ENCODE measurements at places on chromosomes 3 and 15.

DNA sequence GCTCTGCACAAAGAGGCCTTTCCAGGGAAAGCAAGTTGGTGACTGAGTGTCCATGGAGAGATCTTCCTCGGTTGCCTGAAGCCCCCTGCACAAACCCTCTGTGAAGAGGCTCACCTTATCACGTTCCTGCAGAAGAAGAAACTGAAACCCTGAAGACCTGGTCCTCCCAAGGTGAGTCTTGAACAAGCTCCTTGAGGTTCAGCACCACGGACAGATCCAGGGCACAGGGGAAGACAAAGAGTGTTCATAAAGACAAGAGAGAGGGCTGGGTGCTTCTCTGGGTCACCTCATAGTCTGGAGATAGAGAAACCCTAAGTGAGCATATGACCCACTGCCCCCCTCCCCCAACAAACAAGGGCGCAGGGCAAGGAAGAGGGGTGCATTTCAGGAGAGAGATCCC lies 21.7 kb upstream of the TBC1D21 start:
- peak; percentile 12 for DNase-seq

GRCh38 chr15:25990220-25990619 lies 127.1 kb upstream of the ATP10A start:
- no peak for DNase-seq

GRCh38 chr3:171784937-171785336 lies 25.3 kb downstream of the PLD1 start:
- DNase-seq, result no peak

- DNase-seq, result no peak
Observed at GRCh38 chr15:41289953-41290352, 42.4 kb downstream of the OIP5 start.

- DNase-seq, result no peak
Observed at GRCh38 chr15:67349634-67350033, 95.0 kb downstream of the IQCH start.

- DNase-seq, result no peak
Observed at GRCh38 chr3:183272791-183273190, 19.7 kb downstream of the B3GNT5 start.

GRCh38 chr3:69443457-69443920 lies 57.6 kb upstream of the FRMD4B start:
- no peak for DNase-seq

DNA sequence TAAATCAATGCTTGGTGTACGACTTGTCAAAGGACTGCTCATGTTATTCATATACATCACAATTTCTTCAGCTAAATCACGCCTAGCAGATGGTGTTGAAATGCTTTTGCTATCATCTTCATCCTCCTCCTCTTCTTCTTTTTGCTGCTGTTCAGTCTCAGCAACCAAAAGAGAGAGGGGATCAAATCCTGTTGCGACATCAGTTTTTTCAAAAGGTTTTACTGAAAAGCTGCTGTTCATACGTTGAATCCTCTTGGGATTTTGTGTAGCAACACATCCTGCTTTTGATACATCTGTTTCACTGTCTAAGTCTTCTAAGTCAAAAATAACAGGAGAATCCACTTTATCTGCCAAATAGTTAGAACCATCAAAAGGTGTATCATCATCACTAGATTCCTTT lies 69.0 kb downstream of the SLC24A1 start:
- DNase-seq, result no peak

GRCh38 chr3:157220883-157221282 lies 60.9 kb upstream of the CCNL1 start:
- no peak for DNase-seq

- no peak for DNase-seq
Observed at GRCh38 chr15:72599855-72600464, 54.5 kb upstream of the GOLGA6B start.

DNA sequence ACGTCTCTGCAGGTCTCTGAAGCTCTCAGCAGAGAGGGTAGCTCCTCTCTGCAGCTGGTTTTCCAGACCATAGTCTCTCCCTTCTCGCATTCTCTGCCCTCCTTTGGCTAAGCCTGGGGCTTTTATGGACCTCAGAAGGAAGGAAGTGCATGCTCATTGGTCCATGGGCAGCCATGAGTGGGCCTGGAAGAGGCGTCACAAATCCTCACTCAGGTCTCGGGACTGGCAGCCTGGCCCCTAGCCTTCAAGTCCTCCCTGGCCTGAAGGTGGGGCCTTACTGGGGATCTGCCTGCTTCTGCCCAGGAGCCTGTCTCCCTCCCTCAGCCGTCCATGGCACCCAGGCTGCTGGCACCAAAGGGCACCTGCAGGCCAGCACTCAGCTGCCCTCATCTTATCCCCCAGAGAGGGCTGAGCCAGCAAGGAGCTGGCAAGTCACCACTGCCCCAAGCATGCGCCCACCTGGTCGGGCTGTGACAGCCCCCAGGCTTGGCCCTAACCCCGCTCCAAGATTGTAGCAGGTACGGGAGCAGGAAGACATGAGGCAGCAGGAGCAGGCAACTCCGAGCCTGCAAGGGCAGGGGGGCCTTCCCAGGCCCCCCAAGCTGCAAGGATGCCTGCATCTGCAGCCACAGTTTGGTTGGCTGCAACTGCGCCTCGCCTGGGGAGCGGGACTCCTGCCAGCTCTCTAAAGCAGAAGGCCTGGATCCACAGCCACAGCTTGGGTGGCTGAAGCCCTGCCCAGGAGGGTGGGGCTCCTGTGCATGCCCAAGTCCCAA lies 37.4 kb downstream of the GHSR start:
- no peak for DNase-seq

- DNase-seq, result no peak
Observed at GRCh38 chr3:128486205-128486628, 6.8 kb downstream of the GATA2 start.

- no peak for DNase-seq
Observed at GRCh38 chr3:117252651-117253050, 543.1 kb downstream of the TUSC7 start.

DNA sequence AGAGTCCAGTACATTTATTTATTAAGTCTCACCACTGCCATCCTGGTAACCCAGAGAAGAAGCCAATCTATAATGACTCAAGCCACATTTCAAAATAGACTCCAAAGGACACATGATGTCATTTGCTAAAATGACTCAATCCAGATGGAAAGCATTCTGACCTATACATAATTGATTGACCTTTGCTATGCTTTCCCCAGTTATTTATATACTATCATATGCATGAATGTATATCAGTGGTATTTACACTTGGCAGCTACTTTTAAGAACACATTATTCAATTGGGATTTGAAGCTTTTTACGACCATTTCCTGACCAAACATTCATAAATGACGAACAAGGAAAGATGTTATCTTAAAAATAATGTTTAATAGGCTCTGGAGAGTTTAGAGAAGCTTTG lies 297.2 kb downstream of the FHIT start:
- DNase-seq, result no peak

DNA sequence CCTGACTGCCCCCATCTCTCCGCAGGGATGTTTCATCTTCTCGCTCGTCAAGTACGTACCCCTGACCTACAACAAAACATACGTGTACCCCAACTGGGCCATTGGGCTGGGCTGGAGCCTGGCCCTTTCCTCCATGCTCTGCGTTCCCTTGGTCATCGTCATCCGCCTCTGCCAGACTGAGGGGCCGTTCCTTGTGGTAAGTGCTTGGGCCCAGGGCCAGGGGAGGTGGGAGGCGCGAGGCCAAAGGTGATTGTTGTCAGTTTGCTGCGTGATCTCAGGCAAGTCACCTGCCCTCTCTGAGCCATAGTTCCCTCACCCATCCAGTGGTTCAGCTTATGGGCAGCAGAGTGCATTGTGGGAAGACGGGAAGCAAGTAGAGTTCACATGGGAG lies 58.5 kb downstream of the GRIP2 start:
- no peak for DNase-seq

- no peak for DNase-seq
Observed at GRCh38 chr3:112009670-112010069, 10.9 kb downstream of the TAGLN3 start.

DNA sequence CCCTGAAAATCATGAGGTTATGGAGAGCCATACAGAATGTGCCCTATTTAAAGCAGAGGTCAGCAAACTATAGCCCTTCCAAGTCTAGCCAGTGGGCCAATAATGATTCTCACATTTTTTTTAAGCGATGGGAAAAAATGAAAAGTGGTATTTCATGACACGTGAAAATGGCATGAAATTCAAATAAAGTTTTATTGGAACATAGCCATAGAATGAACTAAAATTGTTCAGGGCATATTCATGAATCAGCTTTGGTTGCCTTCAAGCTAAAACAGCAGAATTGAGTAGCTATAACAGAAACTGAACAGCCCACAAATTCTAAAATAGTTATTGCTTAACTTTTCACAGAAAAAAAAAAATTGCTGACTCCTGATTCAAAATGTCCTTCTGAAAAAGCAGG lies 104.5 kb downstream of the TFG start:
- no peak for DNase-seq

- DNase-seq, result no peak
Observed at GRCh38 chr3:30098653-30099455, 507.5 kb upstream of the TGFBR2 start.

- no peak for DNase-seq
Observed at GRCh38 chr3:183392186-183393034, 36.0 kb downstream of the MCF2L2 start.

DNA sequence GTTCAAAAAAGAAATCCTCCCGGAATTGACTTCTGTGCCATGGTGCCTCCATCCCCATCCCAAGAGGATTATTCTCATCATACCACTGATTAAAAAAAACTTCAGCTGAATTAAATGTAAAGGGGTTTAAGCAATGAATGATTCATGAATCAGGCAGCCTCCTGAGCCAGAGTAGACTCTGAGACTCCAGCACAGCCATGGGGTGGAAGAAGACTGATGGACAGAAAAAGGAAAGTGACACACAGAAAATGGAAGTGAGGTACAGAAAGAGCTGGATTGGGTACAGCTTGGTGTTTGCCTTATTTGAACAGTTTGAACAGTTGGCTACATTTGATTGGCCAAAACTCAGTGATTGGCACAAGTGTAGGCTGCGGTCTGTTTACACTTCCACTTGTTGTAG lies 224.8 kb upstream of the ATP10A start:
- DNase-seq, result no peak

- DNase-seq, result no peak
Observed at GRCh38 chr3:13822871-13823585, 56.8 kb downstream of the WNT7A start.

DNA sequence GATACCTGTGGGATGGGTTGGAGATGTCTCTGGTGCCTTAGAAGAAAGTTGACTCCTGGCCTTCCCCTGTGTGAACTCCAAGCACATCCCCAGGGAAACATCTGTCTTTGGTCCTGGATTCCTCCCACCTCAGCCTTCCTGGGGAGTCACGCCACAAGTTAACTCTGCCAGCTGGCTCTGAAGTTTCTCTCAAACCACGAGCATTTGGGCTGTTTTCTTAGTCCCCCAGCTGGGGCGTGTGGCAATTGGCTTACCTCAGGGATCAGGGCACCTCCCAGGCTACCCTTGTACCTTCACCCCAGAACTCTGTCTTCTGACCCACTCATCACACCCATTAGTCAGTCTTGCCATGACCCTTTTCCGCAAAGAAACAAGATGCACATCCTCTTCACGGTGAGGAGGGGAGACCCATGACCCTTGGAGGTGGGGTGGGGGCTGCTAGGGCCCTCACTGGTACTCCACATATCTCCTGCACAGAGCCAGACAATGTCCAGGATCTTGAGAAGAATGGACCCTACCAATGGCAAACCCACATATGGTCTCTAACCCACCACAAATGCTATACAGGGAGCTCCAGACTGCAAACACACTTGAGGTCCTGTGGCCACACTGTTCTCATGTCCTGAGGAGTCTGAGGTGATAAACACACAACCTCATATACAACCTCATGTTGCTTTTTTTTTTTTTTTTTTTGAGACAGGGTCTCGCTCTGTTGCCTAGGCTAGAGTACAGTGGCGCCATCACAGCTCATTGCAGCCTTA lies 3.9 kb downstream of the NEIL1 start:
- no peak for DNase-seq

DNA sequence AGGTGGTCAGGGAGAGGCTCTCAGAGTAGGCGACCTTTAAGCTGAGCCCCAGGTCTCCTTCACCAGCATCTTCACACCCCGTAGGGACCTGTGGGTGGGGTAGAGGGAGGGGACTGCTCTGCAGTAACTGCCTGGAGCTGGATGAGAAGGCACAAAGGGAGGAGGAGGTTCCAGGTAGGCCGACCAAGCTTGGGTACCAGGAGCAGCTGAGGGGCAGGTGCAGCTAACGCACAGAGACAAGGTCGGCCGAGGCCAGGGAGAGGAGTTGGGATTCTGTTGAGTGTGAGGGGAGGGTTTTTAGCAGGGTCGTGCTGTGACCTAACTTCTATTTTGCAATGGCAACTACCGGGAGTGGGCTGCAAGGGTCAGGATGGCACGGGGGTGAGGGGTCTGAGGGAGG lies 5.9 kb upstream of the GRIP2 start:
- DNase-seq, result no peak

GRCh38 chr3:120623727-120624093 lies 27.6 kb downstream of the NDUFB4 start:
- DNase-seq, result no peak

DNA sequence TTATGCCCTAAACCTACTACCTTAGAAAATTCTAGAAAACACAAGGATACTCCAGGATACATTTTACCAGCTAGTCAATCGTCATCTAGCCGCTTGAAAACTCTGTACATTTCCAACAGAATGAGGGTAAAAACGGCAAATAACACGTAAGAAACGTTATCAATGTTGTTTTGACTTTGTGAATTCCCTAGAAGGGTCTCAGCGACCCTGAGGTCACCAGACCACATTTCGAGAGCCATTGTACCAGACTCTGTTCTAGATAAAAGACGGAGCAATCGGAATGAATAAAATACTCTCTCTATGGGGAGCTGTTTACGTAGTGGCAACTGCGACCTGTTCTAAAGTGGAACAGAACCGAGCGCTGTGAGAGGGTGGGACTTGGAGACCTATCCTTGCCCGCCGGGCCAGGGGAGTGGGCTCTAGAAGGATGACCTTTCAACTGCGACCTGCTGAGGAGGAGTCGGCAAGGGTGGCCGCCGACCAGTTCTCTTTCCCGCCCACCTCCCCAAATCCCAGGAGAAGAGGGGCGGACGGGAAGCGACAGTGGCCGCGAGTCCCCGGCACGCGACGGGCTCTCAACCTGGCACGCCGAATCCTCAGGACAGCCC lies 778 bp upstream of the AP4E1 start:
- no peak for DNase-seq

- no peak for DNase-seq
Observed at GRCh38 chr3:127848131-127849129, 26.1 kb upstream of the MGLL start.

GRCh38 chr15:70127770-70128413 lies 30.2 kb upstream of the TLE3 start:
- no peak for DNase-seq

GRCh38 chr3:107752202-107752990 lies 229.6 kb downstream of the BBX start:
- no peak for DNase-seq

DNA sequence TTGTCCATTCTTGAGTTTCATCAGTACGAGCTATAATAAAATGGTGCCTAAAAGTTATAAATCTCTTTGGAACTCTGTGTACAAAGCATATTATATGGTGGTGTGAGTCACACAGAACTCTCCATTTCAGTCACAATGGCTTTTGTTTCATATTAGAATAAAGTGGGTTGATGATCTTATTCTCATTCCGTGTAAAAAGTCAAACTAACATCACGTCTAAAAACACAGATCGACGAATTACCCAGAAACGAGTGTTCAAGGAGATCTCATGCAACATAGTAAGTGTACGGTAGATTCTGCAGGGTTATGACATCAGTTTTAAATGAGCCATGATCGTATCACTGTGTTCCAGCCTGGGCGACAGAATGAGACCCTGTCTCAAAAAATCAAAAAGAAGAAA lies 122.4 kb downstream of the FOXP1 start:
- no peak for DNase-seq

GRCh38 chr15:26037369-26037768 lies 174.2 kb upstream of the ATP10A start:
- DNase-seq, result no peak

- no peak for DNase-seq
Observed at GRCh38 chr3:140442621-140443020, 235.2 kb upstream of the TRIM42 start.
